ENCODE measurements at places on chromosomes 1 and 21.

- no peak for DNase-seq
Measured at GRCh38 chr1:28239004-28239403, 3.1 kb downstream of the ATP5IF1 start.

GRCh38 chr1:245255783-245256182 is 101.0 kb downstream of the KIF26B start:
- DNase-seq: no peak

- DNase-seq: no peak
Measured at GRCh38 chr1:32329931-32330466, 6.0 kb downstream of the MARCKSL1 start.

DNA sequence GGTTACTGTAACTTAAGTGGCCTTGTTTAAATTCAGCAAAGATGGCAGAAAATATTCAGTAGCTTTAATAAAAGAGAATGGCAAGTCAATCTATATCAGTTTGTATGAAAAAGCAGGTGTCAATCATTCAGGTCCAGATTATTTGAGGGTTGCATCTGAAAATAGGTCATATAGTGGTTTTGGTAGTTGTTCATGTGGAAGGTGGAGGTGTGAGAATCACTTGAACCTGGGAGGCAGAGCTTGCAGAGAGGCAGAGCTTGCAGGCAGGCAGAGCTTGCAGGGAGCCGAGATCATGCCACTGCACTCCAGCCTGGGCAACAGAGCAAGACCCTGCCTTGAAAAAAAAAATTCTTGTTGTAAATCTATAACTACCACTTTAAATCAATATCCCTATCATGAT is 88.6 kb downstream of the ZSWIM5 start:
- no peak for DNase-seq

GRCh38 chr1:84497631-84498275 is 8.4 kb upstream of the SPATA1 start:
- DNase-seq: no peak

- no peak for DNase-seq
Measured at GRCh38 chr1:165060285-165060793, 296.2 kb downstream of the LMX1A start.

DNA sequence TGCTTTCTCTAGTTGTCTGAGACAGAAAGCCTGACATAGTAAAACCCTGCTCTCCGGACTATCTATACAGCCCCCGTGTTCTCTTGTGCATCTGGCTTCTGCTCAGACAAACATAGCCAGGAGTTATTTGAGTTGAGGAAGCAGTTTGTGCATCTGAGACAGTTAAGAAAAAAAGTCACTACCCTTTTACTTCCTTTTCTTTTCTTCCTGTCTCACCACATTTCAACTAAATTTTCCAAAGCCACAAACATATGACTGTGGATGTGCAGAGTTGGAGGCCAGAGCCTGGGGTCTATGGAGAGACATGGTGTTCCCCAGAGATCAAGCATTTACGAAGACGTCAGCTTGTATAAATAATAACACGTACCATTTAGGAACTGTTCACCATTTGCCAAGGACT is 158.5 kb upstream of the FGGY start:
- no peak for DNase-seq

- peak; percentile 56 for DNase-seq
Measured at GRCh38 chr1:202192770-202193613, 607 bp upstream of the LGR6 start.

DNA sequence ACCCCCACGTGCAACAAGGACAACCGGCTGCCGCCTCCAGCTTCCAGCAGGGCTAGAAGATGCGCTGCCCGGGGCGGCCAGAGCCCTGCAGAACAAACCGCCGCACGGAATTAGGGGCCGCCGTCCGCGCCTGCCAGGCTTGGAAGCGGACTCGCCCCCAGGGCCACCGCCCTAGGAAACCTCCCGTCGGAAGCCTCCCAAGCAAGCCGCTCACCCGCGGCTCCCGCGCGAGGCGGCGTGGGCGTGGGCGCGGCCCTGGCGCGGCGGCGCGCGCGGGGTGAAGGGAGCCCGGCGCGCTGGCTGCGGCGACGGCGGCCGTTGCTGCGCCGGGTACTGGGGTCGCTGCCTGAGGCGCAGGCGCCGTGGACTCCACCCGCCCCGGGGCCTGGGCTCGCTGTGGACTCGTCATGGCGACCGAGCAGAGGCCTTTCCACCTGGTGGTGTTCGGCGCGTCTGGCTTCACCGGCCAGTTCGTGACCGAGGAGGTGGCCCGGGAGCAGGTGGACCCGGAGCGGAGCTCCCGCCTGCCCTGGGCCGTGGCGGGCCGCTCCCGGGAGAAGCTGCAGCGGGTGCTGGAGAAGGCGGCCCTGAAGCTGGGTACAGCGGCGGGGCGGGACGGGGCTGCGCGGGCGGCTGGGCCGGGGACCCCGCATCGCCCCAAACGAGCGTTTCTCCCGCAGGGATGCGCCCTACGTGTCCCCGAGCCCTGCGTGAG is at the start of gene SCCPDH:
Gene SCCPDH, plus strand, starts transcription at position 394 of the 715 bp plus-strand sequence. Its CDS starts 14 bp downstream, at position 408.
- peak; percentile 49 for DNase-seq
